Cerebellar nuclear complex (tissue), 1 donor: ENCODE measurements at places on chromosomes 6 and 20.

DNA sequence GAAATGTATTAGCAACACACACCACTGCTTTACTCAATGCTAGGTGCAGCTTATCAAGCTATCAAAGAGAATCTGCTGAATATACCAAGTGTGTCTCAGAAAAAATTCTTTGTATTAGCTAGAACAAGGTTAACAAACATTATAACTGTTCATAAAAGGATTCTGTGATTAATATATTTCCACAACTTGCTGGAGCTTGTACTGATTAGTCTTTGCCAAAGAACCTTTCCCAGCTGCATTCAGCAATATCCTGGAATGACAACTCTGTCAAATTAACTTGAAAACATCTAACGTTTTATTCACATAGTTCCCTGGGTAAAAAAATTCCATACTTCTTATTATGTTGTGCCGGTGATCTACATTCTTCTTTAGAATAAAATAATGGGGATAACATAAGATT is 252.7 kb downstream of the FOXC1 start:
- DNase-seq = no peak

DNA sequence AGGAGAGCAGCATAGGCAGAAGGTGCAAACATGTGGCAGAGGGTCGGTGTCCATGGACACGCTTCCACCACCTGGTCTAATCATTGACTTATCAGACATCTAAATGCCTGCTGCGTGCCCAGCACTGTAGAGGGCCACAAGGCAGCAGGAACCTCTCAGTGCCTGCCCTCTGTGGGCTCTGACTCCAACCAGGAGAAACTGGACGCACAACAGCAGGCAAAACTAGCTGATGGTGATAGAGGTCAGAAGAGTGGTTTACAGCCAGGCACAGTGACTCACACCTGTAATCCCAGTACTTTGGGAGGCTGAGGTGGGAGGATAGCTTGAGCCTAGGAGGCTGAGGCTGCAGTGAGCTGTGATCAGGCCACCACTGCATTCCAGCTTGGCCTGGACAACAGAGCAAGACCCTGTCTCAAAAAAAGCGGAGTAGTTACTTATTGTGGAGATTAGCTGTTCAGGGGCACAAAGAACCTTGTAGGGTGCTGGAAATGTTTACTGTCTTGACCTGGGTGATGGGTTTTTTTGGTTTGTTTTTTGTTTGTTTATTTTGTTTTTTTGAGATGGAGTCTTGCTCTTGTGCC is 46.5 kb downstream of the PPARD start:
- no peak for DNase-seq

GRCh38 chr20:8969146-8969583 is 99.7 kb upstream of the PLCB4 start:
- DNase-seq = no peak

DNA sequence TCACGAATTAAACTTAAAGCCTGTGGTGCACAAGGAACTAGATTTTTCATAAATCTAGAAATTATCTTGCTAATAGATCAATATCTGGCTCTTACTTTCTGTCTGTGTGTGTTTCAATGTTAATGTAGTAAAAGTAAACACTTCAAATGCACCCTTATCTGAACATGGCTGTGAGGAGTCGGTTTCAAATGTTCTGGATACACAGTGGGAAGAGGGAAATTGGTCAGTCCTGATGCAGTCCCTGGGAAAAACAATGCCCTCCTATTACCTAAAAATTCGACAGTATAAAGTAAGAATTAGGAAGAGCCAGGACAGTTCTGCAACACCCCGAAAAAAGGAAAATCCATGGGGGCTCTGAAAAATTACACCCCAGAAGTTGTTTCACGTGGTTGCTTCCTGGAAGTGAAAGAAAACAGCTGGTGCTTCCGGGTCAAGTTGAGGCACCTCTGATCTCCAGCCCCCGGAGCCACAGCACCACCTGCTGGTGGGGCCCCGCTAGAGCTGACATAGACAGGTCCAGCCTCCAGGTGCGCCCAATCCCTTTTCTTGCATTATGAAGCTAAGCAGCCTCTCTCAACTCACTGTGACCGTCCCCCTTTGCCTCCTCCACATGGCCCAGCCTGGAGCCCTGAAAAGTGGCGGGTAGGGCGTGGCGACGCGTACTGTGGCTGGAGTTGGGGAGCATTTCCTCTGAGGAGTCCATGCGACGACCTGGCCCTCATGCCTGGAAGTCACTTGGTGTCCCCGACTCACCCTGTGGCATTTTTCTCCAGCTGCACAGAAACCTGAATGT is 8.3 kb downstream of the SEMG2 start:
- DNase-seq = no peak

GRCh38 chr20:61514805-61515505 is 262.9 kb downstream of the CDH4 start:
- no peak for DNase-seq

GRCh38 chr6:3718407-3718806 is 33.1 kb downstream of the PXDC1 start:
- DNase-seq = no peak
